ENCODE measurements at places on chromosomes 5 and 9.

- no peak for DNase-seq
These were observed 2.9 kb downstream of the ANKDD1B start for GRCh38 chr5:75614176-75614575.

- DNase-seq: no peak
These were observed 30.1 kb upstream of the ZNF782 start for GRCh38 chr9:96884443-96884842.

GRCh38 chr9:137778914-137779313, 98.7 kb upstream of the CACNA1B start:
- DNase-seq: no peak

GRCh38 chr9:35108461-35108860, 5.5 kb upstream of the STOML2 start:
- DNase-seq: no peak

GRCh38 chr5:39057734-39058133, 16.5 kb downstream of the RICTOR start:
- DNase-seq: no peak

- no peak for DNase-seq
These were observed 168.2 kb downstream of the DAB2IP start for GRCh38 chr9:121819428-121820231.

GRCh38 chr5:115977096-115977495, 14.8 kb downstream of the LVRN start:
- DNase-seq: no peak

DNA sequence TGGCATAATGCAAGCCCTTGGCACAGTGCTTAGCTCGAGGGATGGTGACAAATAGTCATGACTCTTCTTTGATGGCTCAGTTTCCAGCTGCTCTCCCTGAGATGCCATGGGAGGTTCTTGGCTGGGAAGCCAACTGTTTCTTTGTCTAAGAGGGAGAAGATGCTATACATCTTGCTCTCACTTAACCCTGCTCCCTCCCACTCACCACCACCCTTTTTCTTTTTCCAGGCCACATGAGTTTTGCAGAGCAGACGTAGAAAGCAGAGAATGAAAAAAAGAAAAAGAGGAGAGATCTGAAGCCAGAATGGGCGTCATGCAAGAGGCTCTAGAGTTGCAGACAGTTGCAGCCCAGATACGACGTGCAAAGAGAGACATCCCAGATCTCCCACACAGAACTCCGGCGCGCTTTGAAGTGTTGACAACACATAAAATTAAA, 160.5 kb downstream of the FGF18 start:
- DNase-seq: no peak

- DNase-seq: no peak
These were observed 153.3 kb downstream of the AUH start for GRCh38 chr9:91208419-91208745.

DNA sequence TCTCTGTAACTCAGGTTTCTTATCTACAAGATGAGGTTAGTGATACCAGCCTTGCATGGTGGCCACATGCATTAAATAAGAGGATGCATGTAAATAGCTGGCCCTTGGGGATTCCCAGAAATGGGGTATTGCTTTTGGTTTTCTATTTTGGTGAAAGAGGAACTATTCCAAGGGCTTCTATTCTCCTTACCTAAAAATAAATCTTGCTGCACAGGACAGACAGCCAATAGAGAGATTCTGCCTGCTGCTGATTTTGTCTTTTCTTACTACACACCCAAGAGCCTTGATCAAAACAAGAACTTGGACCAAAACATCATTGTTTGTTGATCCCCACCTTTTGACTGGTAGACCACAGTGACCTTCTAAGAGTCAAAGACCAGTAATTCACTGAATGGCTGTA, 161.8 kb downstream of the PJA2 start:
- DNase-seq: no peak

DNA sequence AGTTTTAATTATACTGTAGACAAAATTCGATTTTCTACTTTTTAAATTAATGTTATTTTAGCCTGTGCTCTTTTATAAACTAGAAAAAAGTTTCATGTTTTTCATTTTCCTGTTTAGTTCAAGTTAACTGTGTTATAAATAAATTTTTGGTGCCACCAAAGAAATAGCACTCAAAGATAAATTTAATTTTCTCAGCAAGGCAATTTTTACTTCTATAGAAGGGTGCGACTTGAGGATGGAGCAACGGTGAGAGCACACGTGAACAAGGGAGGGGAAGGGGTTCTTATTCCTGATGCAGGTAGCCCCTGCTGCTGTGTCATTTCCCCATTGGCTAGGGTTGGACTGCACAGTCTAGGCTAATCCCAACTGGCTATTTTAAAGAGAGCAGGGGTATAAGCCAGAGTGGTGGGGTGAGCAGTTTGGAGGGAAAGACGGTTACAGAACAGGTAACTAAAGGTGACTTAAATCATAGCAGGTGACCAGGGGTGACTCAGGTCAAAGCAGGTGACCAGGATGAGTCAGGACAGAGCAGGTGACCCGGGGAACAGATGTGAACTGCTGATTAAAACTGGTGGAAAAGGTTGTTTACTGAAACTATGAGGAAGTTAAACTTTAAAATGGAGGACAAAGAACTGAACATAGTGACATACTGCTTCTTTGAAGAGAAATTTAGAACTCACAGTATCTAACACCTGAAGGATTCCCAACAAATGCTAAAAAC, 104.6 kb upstream of the GPBP1 start:
- no peak for DNase-seq

Measured in pancreas (tissue), 10 donors.